ENCODE measurements at places on chromosomes 6 and 20. TPM values are rescaled to one million over a fixed set of nuclear protein-coding genes. Genes with fewer than 3 reads are reported as not detected.

- DNase-seq: no peak
These were observed 201.2 kb upstream of the SHLD1 start for GRCh38 chr20:5548902-5549599.

GPLD1 gene
- 0.99 TPM for total RNA-seq

SLC2A10 gene
- total RNA-seq: not detected

- no peak for DNase-seq
These were observed 30.1 kb downstream of the ARFGEF2 start for GRCh38 chr20:48951646-48952045.

- DNase-seq: no peak
These were observed 83.5 kb downstream of the TNFAIP3 start for GRCh38 chr6:137950581-137950980.

FKBP1C gene
- total RNA-seq: not detected

DNA sequence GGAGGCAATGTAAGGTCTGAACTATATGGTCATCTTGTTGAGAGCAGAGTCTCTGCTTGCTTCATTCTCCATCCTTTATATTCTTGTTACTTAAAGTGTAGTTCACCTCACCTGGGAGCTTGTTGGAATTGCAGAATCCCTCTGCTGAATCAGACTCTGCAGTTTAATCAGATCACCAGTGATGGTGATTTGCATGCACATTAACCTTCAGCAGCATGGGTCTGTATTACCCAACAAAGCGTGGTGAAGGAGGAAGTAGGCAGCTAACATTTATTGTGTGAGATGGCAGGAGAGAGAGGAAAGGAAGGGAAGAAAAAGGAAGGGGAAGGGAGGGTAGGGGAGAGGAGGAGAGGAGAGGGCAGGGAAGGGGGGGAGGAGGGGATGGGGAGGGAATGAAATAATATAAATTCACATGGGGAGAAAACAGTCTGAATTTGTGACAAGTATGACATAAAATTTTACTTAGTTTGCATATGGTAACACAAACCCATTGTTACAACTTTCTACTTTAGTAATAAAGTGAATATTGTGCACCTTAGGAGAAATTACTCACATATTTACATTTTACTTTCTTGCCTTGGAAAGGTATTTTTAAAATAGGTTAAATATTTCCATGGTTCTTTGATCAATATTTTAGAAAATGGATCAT is 740.7 kb downstream of the DHX35 start:
- DNase-seq: no peak

- DNase-seq: no peak
These were observed 77.8 kb downstream of the PKHD1 start for GRCh38 chr6:52009466-52010140.

CST1 gene
- total RNA-seq: not detected

DNA sequence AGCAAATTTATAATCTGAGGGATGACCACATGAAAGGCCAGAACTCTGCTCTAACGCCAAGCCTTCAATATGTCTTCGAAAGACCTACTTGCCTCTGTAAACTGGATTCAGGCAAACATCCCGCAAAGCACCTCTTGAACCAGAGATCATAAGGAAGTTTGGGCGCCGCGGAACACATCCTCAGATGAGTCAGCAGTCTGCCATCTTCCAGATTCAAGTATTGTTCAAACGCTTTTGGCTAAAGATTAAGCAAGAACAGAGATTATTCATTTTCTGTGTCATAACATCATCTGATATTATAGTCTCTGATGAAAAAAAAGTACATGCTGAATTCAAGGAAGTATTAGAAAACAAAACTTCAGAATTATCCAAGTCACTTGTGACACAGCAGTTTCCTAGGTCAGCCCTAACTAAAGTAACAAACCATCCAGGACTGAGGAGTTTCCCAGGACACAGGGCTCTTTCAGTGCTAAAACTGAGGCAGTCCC is 20.8 kb downstream of the TBC1D7 start:
- DNase-seq: no peak

SMAP1 gene
- total RNA-seq: 20.4 TPM

- no peak for DNase-seq
These were observed 8.9 kb downstream of the RING1 start for GRCh38 chr6:33217246-33217645.

TSBP1 gene
- not detected for total RNA-seq

GRCh38 chr6:28838634-28839442 is 84.9 kb downstream of the TRIM27 start:
- DNase-seq: peak; percentile 90

AGER gene
- 26.3 TPM for total RNA-seq

NECAB3 gene
- 24.5 TPM for total RNA-seq

DNA sequence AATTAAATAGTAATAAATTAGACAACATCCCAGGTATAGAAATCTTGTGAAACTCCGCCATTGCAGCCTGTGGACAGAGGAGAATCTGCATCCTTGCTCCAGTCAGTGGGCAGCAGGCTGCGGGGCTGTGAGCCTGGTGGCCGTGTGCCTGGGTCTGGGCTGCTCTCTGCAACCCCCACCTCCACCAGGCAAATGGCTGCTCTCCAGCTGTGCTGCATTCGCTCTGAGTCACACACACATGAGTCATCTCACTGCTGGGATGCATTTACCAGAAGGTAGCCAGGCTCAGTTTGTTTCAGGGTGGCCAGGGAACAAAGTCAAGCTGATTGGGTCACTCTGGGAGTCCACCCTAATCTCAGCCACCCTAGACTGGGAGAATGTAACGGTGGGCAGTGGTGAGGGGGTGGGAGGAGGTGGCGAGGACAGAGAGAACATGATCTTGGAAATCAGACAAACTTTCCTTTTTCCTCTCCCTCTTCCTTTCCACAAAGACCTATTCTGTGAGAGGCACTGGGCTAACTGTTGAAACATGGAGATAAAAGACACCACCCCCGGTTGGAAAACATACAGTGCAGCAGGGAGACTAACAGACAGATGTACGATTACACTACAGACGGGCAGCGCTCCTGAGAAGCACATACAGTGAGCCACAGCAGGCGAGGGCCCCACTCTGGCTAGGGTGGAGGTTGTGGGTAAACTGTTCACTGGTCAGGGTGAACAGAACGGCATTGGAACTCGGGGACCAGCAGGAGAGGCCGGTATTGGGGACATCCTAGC is 59.2 kb downstream of the TRAM2 start:
- peak; percentile 57 for DNase-seq

- DNase-seq: no peak
These were observed 69.0 kb upstream of the JARID2 start for GRCh38 chr6:15176816-15177370.

- no peak for DNase-seq
These were observed 504 bp downstream of the B4GALT5 start for GRCh38 chr20:49712996-49713752.

DNA sequence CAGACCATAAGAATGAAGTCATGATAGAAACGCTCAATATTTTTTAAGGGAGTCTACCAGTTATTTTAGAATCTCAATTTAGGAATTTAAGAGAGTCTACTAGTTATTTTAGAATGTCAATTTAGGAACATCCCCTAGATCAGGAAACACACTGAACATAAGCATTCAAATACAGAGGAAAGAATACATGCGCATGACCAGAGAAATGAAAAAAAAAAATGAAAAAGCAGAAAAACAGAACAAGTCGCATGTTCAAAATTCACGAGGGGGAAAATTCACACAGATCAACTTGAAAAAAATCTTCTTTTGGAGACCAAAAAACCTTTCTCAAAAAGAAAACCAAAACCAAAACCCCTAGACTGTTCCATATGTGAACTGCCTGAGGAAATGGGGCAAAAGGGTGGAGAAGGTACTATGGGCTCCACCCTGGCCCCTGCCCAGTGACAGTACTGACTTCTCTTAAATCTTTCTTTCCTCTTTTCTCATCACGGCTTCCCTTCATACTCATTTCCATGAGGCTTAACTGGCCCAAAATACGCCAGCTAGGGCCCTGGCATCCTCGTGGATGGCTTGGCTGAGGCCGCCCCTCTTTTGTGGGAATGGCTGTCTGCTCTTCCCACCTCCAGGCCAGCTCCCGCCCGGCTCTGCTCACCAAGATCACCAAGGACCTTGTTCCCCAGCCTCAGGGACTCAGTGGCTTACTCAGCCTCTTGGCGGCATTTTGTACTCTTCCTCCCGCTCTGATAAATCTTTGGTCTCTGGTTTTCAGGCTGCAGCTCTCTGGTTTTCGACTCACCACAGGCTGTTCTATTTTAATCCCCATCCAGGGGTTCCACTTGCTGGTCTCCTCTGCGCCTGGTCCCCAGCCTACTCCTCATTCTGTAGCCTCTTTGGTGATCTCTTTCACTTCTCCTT is 11.2 kb downstream of the ZBTB2 start:
- no peak for DNase-seq

GRCh38 chr20:16761305-16761829 is 13.2 kb downstream of the OTOR start:
- peak; percentile 14 for DNase-seq
